ENCODE measurements at places on chromosomes 6 and 20. TPM values are rescaled to one million over a fixed set of nuclear protein-coding genes. Genes with fewer than 3 reads are reported as not detected.

Gene FAM120B
- 19.4 TPM for total RNA-seq

DNA sequence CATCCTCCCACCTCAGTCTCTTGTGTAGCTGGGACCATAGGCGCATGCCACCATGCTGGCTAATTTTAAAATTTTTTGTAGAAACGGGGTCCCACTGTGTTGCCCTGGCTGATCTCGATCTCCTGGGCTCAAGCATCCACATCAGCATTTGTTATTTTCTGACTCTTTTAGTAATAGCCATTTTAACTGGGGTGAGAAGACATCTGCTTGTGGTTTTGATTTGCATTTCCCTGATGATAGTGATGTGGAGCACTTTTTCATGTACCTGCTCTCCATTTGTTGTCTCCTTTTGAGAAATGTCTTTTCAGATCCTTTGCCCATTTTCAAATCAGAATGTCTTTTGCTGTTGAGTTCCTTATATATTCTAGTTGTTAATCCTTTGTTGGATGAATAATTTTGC lies 22.2 kb upstream of the TULP4 start:
- DNase-seq, result no peak

Gene HLA-DMA
- total RNA-seq, result 16.9 TPM

- DNase-seq, result no peak
Observed at GRCh38 chr6:138529478-138529877, 30.2 kb upstream of the NHSL1 start.

- no peak for DNase-seq
Observed at GRCh38 chr6:99645986-99646385, 39.4 kb downstream of the PRDM13 start.

- DNase-seq, result no peak
Observed at GRCh38 chr6:1574890-1575209, 34.9 kb upstream of the FOXC1 start.

GRCh38 chr20:43863330-43863729 lies 51.3 kb upstream of the TOX2 start:
- no peak for DNase-seq

DNA sequence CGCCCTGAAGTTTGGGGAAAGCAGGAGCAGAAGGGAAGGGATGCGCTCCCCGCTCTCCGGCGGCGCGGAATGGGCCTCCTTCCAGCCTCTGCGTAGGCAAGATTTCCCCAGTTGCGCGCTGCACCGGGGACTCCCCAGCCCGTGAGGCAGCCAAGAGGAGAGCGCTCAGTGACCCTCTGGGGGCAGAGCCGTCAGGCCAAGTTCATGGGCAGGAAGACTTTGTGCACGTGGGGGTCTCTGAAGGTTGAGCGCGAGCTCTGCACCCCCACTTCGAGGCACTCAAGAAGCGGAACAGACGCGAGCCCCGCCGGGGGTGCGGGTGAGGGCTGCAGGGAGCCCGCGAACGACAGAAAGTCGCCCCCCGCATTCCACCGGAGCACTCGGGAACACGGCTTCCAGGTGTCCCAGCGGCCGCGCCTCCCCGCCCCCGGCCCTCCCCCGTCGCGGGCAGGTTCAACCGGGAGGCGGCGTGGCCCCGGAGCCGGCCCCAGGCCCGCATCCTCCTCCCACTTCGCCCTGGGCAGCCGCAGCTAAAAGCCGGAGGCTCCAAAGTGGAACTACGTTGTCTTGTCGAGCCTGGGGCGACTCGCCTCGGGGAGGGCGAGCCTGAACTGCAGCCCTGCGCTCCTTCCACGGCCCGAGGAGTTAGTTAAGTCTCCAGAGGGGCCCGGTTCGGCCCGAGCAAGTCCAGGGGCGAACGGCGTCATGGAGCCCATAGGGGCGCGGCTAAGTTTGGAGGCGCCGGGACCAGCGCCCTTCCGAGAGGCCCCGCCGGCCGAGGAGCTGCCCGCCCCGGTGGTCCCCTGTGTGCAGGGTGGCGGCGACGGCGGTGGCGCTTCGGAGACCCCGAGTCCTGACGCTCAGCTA lies at the start of gene PPP1R3G:
Gene PPP1R3G, plus strand, starts transcription at position 561 of the 867 bp plus-strand sequence. Its CDS starts 145 bp downstream, at position 706.
- DNase-seq, result peak; percentile 22

DNA sequence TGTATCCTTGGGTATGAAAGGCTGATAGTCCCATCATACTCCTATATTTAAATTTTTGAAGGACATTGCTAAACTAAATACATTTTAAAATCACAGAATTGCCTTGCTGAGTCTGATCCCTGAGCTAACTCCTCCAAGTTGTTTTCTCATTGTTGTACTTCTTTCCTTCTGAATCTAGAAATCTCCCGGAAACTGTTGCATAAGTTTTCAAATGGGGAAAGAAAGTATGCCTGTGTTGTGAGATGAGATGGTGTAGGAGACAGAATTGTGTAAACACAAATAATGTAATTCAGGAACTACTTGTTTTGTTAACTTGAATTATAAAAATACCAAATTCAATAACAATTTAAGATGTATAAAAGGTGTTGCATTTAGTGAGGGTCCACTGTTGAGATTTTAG lies 7.3 kb downstream of the PNRC1 start:
- no peak for DNase-seq

DNA sequence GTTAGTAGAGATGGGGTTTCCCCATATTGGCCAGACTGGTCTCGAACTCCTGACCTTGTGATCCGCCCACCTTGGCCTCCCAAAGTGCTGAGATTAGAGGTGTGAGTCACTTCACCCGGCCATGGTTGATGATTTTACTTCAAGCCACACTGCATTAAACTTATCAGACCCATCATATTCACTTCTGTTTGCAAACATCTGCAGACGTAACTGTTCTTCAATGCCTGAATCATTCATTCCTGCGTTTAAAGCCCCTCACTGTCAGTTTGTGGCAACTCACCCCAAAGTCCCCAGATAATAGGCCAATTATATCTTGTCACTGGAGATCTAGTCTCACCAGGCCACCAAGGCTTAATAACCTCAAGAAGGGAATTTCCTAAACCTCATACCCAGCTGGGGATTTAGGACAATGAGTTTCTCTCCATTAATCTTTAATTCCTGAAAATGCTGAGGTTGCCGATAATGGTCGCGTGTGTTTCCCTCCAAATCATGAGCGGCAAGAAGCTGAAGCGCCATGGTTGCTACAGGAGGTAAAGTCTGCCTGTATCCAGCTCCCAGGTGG lies 229.6 kb downstream of the LY86 start:
- no peak for DNase-seq

Gene SSTR4
- total RNA-seq, result not detected

DNA sequence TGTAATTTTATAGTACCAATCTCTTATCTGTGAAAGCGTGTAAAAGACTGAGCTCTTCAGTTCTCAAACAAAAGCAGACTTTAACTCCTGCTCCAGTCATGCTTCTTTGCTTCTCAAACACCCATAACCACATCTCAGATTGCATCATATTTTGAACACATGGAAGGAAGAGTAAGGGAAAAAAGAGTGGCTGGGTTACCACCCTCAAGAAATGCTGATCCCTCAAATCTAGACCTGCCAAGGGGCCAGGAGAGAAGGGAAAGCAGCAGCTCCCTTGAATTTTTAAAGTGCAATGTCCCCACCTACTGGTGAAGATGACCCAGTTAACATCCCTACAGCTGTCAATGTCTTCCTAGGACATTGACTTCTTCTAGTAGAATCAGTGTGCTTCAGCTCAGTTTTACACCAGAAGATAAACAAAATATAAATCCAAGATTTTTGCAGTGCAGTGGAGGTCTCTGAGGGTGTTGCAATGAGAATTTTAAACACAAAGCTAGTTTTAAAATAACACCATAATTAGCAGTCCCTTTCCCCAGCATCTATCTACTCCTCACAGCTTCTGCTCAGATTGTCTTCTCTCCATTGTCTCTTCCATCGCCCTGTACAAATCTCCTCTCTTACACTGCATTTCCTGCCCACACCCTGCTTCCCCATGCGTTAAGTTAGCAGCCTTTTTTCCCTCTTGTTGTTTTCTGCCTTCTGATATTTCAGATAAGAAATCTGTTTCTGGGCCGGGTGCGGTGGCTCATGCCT lies 22.6 kb upstream of the HLA-DQB2 start:
- peak; percentile 6 for DNase-seq

Gene CLPSL1
- total RNA-seq, result not detected

Gene WFDC8
- total RNA-seq, result not detected

GRCh38 chr6:40485300-40485699 lies 101.9 kb downstream of the LRFN2 start:
- no peak for DNase-seq

GRCh38 chr6:100549406-100550167 lies 84.9 kb upstream of the SIM1 start:
- no peak for DNase-seq

GRCh38 chr6:8948733-8949132 lies 513.4 kb upstream of the SLC35B3 start:
- no peak for DNase-seq

DNA sequence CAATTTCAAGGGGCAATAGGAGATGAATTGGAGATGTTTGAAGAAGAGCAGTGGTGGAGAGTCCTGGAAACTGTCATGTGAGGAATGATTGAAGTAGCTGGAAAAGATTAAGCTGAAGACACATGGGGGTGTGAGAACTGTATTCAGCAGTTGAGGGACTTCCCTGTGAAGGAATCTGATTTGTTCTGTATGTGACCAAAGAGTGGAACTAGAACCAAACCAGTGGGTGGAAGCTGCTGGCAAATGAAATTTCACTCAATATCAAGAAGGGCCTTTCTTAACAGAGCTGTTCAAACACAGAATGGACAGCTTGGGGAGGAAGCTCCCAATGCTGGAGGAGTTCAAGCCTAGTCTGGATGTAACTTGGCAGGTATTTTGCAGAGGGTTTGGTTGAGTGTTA lies 21.3 kb downstream of the SEC23B start:
- no peak for DNase-seq

GRCh38 chr20:48260129-48260756 lies 475.0 kb upstream of the SULF2 start:
- no peak for DNase-seq

GRCh38 chr6:168166627-168167026 lies 87.6 kb upstream of the FRMD1 start:
- DNase-seq, result no peak

DNA sequence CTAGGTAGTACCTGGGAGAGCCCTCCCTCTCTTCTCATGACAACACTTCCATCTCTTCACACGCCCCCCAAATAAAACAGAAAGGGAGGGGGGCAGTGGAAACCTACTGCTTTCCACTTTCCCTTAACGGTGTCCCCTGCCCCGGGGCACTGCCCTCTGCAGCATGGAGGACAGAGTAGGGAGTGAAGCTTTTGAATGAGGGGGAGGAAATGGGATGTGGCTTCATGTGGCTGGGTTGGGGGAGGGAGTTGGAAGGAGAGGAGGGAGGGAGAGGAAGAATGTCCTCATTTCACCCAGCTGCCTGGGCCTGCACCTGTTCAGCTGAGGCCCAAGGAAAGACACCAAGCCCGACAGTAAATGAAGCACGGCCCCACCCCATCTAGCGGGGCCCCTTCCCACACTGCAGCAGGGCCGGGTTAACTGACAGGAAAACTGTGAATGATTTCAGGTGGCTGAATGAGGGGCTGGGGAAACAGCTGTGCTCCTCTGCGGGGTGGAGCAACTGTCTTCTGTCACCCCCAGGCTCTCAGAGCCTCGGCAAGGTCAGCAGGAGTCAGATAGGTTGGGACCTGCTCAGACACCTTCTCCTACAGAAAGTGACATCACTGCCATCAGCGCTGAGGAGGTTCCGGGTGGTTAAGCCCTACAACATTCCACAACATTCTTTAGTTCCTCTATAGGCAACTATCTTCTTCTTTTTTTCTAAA lies 40.0 kb upstream of the TAF8 start:
- DNase-seq, result peak; percentile 53
